Cerebellum (tissue), 4 donors: ENCODE measurements at places on chromosomes 2 and 18. TPM values are rescaled to one million over a fixed set of nuclear protein-coding genes. Genes with fewer than 3 reads are reported as not detected.

The DUSP11 gene
- total RNA-seq: 27.1 TPM

The CPLX4 gene
- 14.8 TPM for total RNA-seq

- no peak for DNase-seq
Observed at GRCh38 chr2:102103992-102104871, 38.3 kb upstream of the IL1R1 start.

- DNase-seq: no peak
Observed at GRCh38 chr2:17375262-17375661, 143.0 kb downstream of the RAD51AP2 start.

DNA sequence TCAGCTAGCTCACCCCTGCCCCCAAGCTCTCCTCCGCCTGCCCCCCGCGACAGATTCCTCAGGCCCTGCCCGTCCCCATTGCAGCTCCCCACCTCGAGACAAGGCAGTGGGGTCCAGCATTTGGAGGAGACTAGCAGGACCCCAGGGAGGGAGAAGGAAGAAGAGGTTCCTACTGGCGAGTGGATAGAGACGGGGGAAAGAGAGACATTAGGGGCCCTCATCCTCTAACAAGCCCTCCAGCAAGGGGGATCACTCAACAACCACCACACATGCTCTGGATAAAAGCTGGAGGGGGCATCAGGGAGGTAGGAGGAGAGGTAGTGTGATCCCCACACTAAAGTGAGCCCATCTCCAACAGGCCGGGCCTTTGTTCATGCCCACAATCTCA is 8.9 kb upstream of the TNS1 start:
- DNase-seq: no peak

DNA sequence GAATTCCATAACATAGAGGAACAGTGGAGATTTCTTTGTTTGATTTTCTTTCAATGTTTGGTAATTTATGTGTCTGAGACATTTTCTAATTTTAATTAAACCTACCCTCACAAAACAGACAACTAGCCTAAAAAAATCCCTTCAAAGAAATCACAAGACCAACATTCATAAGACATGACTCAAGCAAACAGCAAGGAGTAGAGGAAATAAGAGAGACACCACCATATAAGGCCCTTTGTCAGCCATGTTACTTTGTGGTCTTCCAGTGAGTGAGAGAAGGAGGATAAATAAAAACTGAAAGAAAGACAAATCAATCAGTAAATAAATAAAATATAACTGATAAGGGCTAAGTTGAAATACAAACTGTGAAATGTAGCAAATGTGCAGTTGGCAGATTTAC is 830.8 kb upstream of the SLC39A10 start:
- DNase-seq: no peak

- DNase-seq: no peak
Observed at GRCh38 chr2:160836755-160837154, 323.5 kb upstream of the TANK start.

GRCh38 chr2:236576953-236577352 is 7.3 kb downstream of the ACKR3 start:
- no peak for DNase-seq

DNA sequence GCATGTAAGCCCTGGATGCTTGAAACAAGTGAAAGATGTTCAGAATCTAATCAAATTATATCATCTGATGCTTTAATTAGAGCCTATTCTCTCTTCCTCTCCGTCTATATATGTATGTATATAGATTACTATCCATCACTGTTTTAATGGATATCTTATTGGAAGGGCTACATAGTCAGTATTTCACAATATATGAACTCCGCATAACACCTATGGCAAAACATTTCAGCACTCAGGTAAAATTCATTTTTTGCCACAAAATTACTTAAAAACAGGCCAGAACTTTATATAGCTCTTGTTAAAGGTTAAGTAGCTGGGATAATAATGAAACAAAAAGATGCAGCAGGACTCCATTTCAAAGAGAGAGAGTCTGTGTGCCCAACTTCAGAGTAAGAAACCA is 1.2 kb downstream of the PJVK start:
- DNase-seq: no peak
